Right atrium auricular region (tissue), 2 donors: ENCODE measurements at places on chromosomes 5 and 9. TPM values are rescaled to one million over a fixed set of nuclear protein-coding genes. Genes with fewer than 3 reads are reported as not detected.

- no peaks in the 10 kb centered on the region for H3K36me3 ChIP-seq
- H3K27ac ChIP-seq = no peak overlapping the region
- no peaks in the 10 kb centered on the region for H3K27me3 ChIP-seq
- H3K4me1 ChIP-seq = no peaks in the 10 kb centered on the region
- H3K4me3 ChIP-seq = no peak overlapping the region
Measured at GRCh38 chr9:18317896-18318295, 156.1 kb upstream of the ADAMTSL1 start.

- H3K36me3 ChIP-seq = peaks cover 24% of the 10 kb centered on the region
- H3K27ac ChIP-seq = no peak overlapping the region
- H3K4me1 ChIP-seq = no peaks in the 10 kb centered on the region
- DNase-seq = peak; percentile 71
Measured at GRCh38 chr9:128819716-128820664, 1.7 kb downstream of the ENDOG start.

DNA sequence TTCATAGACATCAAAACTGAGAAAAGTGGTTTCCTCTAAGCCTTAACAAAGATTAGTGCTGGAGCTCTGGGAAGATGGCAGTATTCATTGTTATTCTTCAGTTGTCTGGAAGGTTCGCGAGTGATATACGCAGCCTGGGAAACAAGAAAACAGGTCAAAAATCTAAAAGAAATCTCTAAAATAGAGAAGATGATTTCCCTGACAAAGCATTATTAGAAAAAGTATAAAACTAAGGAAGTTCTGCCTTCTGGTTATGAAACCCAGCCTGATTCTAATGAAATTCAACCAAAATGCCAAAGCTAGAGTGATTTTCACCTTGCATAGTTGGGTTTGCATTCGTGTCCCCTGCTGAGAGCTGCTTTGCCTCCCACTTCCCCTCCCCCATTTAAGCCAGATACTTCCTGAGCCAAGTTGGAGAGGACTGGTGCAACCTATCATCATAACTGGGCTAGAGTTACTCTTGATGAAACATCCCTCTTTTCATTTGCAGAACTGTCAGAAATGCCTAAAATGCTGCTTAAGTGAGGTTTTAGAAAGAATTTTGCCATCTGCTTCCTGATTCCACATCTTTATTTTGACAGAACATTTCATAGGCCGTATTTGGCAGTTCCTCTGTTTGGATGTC, 48.4 kb downstream of the NDFIP1 start:
- H3K27ac ChIP-seq = no peak overlapping the region
- H3K27me3 ChIP-seq = no peaks in the 10 kb centered on the region
- no peak for DNase-seq
- H3K4me3 ChIP-seq = no peak overlapping the region

DNA sequence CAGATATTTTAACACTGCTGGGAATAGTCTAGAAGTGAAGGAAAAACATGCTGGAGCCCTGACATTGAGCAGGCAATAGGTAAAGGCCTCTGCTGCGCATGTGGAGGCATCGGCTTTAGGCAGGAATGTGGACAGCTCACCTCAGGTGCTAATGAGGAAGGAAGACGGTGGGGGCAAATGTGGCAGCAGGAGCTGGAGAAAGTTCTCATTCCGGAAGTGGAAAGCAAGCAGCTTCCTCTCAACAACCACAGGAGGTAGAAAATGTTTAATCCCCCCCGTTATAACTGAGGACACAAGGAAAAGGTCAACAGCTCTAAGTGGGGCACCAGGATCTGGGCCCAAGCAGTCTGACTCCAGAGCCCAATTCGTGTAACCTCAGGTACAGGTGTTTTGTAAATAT, 7.6 kb upstream of the RPS14 start:
- H3K27ac ChIP-seq = no peak overlapping the region
- H3K27me3 ChIP-seq = no peaks in the 10 kb centered on the region
- no peaks in the 10 kb centered on the region for H3K36me3 ChIP-seq
- H3K4me3 ChIP-seq = no peak overlapping the region
- no peak for DNase-seq

DNA sequence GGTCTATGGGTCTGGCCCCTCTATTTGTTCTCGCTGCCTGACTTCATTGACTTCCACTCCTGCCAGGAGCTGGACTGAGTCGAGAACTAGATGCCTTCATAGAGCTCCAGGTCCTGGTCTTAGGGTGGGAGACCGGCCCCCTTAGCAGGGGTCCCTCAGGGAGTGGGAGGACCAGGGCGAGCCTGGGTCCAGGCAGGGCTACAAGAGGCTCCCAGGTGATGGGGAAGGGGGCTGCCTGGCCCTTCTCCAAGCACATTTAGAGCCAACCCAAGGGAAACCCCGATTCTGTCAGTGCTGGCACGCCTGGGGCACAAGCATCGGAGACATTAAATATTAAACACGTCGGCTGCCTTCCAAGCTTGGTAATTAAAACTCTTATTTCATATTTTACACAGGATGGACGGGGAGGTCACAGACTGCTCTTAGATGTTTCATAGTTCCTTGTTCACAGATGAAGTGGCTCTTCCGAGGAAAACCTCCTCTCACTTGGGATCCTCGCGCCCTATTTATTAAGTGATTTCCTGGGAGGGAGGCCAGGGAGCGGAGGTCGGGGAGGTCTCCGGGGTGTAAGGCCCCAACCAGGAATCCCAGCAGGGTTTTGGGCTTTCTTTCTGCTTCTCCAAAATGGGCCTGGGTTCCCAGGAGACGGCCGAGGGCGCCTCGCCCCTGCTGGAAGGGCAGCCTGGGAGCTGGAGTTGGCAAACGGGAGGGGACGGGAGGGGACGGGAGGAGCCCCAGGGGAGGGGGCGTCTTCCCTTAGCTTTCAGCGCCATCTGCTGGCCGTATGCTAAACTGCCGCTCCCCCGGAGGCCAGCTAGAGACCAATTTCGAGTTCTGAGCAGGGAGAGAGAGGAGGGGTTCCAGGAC, 23.4 kb upstream of the ZBTB43 start:
- H3K4me1 ChIP-seq = no peaks in the 10 kb centered on the region
- H3K27ac ChIP-seq = no peak overlapping the region
- H3K4me3 ChIP-seq = peak overlapping the region; percentile 24
- peak; percentile 81 for DNase-seq
- peaks cover 6% of the 10 kb centered on the region for H3K27me3 ChIP-seq
- no peaks in the 10 kb centered on the region for H3K36me3 ChIP-seq

Gene ISL1
- not detected for total RNA-seq

Gene MAMDC4
- 2.0 TPM for total RNA-seq

DNA sequence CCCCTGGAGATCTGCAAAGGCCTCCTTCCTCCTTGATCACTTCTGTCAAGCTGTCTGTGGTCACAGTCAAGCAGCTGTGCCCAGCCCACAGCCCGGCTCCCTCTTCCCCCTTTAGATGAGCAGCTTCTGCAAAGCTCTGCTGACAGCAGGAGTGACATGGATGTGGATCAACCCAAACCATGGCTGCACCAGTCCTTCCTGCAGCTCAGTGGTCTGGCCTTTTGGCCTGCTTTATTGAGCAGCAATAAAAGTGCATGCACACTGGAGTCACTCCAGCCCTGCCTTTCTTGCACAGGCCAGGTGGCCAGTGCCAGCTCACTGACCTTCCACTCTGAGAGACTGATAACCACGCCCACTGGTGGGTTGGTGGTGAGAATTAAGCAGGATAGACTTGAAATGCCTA, 91.3 kb upstream of the OTULINL start:
- H3K4me1 ChIP-seq = no peaks in the 10 kb centered on the region
- no peaks in the 10 kb centered on the region for H3K27me3 ChIP-seq
- DNase-seq = no peak
- H3K36me3 ChIP-seq = peaks cover 77% of the 10 kb centered on the region
- H3K4me3 ChIP-seq = no peak overlapping the region

- DNase-seq = peak; percentile 74
- peak overlapping the region; percentile 93 for H3K4me3 ChIP-seq
- peak overlapping the region; percentile 98 for H3K27ac ChIP-seq
- no peaks in the 10 kb centered on the region for H3K27me3 ChIP-seq
Measured at GRCh38 chr5:151023047-151023615, 2.7 kb downstream of the GPX3 start.

GRCh38 chr9:3740690-3741419, 215.1 kb upstream of the RFX3 start:
- H3K27me3 ChIP-seq = no peaks in the 10 kb centered on the region
- H3K27ac ChIP-seq = no peak overlapping the region
- no peak for DNase-seq
- no peaks in the 10 kb centered on the region for H3K4me1 ChIP-seq
- no peak overlapping the region for H3K4me3 ChIP-seq

DNA sequence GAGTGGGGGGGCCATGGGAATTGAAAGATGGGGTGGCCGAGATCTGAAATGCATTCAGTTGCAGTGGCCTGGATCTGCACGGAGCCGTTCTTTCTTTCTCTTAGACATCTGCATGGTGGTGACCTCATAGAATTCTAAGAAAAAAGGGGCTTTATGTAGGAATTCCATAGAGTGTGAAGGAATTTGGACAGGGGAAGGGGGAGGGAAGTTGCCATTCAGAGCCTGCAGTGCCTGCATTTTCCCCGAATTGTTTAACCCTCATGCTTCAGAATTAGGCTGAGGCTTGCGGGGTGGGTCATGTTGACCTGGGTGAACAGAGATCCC, 4.9 kb downstream of the NEK6 start:
- H3K27ac ChIP-seq = peak overlapping the region; percentile 23
- H3K27me3 ChIP-seq = no peaks in the 10 kb centered on the region
- peaks cover 78% of the 10 kb centered on the region for H3K4me1 ChIP-seq
- H3K4me3 ChIP-seq = no peak overlapping the region
- no peak for DNase-seq
- no peaks in the 10 kb centered on the region for H3K36me3 ChIP-seq

Gene EGR1
- total RNA-seq = 17.3 TPM

Gene IRX1
- total RNA-seq = 0.39 TPM

DNA sequence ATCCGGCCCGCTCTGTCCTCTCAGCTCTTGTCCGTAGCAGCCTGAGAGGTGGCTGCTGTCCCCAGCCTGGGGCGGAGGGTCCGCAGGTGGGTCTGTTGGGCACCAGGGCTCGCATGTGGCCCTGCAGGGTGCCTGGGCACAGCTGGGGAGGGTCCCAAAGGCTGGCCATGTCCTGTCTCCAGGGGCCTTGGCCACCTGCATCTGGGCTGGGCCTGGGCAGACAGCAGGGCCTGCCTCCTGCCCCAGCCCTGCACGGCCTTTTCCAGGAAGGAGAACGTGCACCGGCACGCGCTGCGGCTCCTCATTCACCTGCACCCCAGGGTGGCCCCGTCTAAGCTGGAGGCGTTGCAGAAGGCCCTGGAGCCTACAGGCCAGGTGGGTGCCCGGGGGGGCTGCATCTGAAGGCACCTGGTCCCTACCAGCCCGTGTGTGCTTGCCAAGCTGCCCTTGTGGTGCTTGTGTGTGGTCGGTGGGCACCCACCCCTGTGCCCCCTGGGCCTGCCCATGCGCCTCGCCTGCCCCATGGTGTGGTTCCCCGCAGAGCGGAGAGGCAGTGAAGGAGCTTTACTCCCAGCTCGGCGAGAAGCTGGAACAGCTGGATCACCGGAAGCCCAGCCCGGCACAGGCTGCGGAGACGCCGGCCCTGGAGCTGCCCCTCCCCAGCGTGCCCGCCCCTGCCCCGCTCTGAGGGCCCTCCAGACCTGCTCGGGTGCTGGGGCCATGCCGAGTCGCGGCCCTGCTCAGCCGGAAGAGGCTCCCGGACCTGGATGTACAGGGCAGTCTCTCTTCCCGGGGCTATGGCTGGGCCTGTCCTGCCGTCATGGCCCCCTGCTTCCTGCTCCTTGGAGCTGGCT, 5.1 kb upstream of the TOR4A start:
- peak overlapping the region; percentile 27 for H3K27ac ChIP-seq
- H3K4me1 ChIP-seq = no peaks in the 10 kb centered on the region
- peaks cover 23% of the 10 kb centered on the region for H3K36me3 ChIP-seq
- no peak overlapping the region for H3K4me3 ChIP-seq
- DNase-seq = no peak
- H3K27me3 ChIP-seq = no peaks in the 10 kb centered on the region

GRCh38 chr9:130288926-130289690, 23.5 kb downstream of the HMCN2 start:
- H3K4me1 ChIP-seq = no peaks in the 10 kb centered on the region
- H3K27ac ChIP-seq = peak overlapping the region; percentile 36
- no peaks in the 10 kb centered on the region for H3K27me3 ChIP-seq
- DNase-seq = no peak
- H3K36me3 ChIP-seq = no peaks in the 10 kb centered on the region

- no peaks in the 10 kb centered on the region for H3K4me1 ChIP-seq
- no peak overlapping the region for H3K27ac ChIP-seq
- no peak for DNase-seq
- no peak overlapping the region for H3K4me3 ChIP-seq
- H3K27me3 ChIP-seq = no peaks in the 10 kb centered on the region
Measured at GRCh38 chr5:122755783-122756182, 19.1 kb upstream of the SNX2 start.

DNA sequence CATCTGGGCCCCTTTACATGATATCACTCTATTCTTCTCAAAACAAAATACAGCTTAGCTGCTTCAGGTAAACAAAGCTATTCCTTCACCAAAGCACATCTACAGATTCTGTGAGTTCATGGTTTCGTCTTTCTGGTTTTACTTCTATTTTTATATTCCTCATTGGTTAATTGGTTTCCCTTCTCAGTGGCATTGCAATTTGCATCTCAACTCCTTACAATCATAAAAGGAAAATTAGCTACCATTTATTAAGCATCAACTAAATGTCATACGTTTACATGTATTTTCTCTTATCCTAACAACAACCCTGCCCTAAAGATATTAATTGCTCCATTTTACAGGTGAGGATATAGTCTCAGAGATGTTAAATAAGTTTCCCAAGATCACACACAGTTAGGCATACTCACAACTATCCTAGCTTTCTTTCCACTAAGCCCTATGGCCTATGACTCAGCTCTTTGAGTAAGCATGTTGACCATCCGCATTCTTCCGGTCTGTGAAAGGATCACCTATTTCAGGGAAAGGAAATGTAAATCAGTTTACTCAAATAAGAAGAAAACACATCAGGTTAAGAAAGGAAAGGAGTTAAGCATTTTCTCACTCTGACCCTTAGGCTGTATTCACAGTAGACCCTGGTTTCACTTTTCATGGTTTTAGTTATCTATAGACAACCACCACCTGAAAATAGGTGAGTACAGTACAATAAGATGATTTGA, 146.1 kb downstream of the CAAP1 start:
- H3K4me3 ChIP-seq = no peak overlapping the region
- no peaks in the 10 kb centered on the region for H3K27me3 ChIP-seq
- DNase-seq = no peak

- H3K27me3 ChIP-seq = no peaks in the 10 kb centered on the region
- H3K4me3 ChIP-seq = no peak overlapping the region
- no peaks in the 10 kb centered on the region for H3K36me3 ChIP-seq
- peak; percentile 21 for DNase-seq
- no peak overlapping the region for H3K27ac ChIP-seq
- H3K4me1 ChIP-seq = no peaks in the 10 kb centered on the region
Measured at GRCh38 chr5:6540111-6540827, 91.6 kb downstream of the UBE2QL1 start.

- no peaks in the 10 kb centered on the region for H3K4me1 ChIP-seq
- no peak for DNase-seq
- no peak overlapping the region for H3K27ac ChIP-seq
Measured at GRCh38 chr5:152124409-152125041, 199.9 kb upstream of the GLRA1 start.

Gene LCN15
- 1.4 TPM for total RNA-seq

- no peak overlapping the region for H3K27ac ChIP-seq
- H3K4me1 ChIP-seq = no peaks in the 10 kb centered on the region
- H3K27me3 ChIP-seq = no peaks in the 10 kb centered on the region
- H3K36me3 ChIP-seq = no peaks in the 10 kb centered on the region
- no peak overlapping the region for H3K4me3 ChIP-seq
- DNase-seq = no peak
Measured at GRCh38 chr5:28766565-28767158, 1728.3 kb upstream of the CDH9 start.
